ENCODE measurements at places on chromosomes 12 and 14.

DNA sequence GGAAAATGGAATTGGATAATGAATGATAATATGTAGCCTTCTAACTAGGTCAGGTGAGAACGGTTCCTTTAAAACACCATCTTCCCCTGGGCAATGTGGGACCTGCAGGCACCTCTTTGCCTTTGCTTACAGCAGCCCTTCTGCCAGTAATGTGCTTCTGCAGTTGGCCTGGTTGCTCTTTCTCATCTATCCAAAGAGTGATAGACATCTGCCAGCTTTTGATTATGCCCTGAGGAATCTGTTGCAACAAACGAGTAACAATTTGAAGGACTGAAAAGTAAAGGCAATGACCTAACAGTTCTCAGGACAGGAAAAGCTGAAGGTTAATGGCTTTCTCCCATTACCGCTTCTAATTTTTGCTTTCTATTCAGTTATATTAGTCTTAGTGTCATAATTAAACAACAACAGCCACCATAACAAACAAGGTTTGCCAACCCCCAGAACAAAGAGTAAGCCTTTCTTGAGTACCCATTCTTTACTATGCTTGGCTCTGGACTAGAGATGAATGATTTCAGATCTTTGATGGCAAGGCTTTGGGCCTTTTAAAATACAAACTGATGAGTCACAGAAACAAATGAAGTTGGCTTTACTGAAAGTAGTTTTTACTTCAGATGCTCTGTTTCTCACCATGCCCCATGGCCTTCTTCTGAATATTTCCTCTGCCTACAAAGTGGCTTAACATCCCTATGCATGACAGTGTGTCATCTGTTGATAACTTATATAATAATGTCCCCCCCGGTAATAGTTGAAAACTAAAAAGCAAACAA, 76.1 kb upstream of the KRR1 start:
- DNase-seq, result no peak

DNA sequence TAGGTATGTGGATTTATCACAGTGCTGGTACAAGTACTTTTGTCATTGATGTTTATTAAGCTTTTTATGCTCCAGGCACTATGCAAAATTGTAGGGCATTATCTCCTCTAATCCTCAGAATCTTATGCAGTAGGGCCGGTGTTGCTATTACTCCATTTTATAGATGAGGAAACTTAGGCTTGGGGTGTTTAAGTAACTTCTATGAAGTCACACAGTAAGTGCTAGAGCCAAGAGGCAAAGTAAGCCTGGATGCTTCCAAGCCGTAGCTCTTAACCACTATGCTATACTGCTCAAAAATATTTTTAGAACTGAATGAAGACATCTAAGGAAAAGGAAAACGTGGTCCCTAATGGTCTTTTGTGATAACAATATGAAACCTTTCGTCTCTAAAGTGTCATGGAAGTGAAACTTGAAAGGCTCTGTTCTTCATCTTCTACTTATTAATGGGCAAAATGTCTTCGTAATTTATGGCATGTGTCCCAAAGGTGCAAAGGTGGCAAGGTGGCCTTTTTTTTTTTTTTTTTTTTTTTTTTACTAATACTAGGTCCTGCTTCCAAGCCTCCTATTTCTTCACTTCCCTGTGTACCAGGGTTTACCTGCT, 85.2 kb downstream of the ETV6 start:
- DNase-seq, result no peak

- no peak for DNase-seq
These were observed 399.0 kb downstream of the NAV3 start for GRCh38 chr12:78229591-78230101.

DNA sequence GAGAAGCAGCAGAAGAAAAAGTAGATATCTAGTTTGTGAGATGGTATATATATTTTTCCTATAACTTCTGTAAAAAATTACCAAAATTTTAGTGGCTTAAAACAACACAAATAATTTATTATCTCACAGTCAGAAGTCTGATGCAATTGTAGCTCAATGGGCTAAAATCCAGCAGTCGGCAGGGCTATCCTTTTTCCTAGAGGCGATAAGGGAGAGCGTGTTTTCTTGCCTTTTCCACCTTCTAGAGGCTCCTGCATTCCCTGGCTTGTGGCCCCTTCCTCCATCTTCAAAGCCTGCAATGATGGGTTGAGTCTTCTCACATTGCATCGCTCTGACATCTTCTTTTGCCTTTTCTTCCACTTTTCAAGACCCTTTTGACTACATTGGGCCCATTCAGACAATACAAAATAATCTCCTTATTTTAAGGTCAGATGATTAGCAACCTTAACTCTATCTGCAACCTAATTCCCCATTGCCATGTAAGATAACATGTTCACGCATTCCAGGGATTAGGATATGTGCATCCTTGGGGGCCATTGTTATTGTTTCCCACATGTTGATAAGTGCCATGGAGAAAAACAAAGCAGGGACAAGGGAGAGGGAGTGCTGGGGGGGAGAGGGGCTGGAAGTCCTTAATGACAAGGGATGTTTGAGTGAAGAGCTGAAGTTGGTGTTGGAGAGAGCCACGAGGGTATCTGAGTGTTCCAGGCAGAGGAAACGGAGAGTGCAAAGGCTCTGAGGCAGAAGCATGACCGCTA, 13.8 kb upstream of the DDX47 start:
- DNase-seq, result no peak

- DNase-seq, result no peak
These were observed 166.9 kb upstream of the CCND2 start for GRCh38 chr12:4106621-4107020.

DNA sequence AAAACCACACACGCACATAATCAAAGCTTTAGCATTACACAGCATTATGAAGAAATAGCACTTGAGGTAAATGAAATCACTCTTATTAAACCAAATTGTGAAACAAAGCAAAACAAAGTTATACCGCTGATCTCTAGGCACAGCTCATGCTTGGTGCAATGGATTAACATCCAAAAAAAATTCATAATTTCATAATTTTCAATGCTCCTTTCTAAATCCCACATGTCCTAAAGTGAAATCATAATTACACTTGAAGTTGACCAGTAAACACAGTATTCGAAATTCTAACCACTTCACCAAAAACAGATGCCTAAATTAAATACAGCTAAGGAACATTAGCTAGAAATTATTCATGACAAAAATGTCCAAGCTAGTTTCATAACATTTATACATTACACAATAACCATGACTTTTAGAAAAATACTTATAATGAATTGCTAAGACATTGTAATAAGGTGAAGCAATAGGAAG, 1.5 kb downstream of the MLH3 start:
- no peak for DNase-seq

GRCh38 chr14:88698651-88699050, 94.1 kb downstream of the EML5 start:
- no peak for DNase-seq

DNA sequence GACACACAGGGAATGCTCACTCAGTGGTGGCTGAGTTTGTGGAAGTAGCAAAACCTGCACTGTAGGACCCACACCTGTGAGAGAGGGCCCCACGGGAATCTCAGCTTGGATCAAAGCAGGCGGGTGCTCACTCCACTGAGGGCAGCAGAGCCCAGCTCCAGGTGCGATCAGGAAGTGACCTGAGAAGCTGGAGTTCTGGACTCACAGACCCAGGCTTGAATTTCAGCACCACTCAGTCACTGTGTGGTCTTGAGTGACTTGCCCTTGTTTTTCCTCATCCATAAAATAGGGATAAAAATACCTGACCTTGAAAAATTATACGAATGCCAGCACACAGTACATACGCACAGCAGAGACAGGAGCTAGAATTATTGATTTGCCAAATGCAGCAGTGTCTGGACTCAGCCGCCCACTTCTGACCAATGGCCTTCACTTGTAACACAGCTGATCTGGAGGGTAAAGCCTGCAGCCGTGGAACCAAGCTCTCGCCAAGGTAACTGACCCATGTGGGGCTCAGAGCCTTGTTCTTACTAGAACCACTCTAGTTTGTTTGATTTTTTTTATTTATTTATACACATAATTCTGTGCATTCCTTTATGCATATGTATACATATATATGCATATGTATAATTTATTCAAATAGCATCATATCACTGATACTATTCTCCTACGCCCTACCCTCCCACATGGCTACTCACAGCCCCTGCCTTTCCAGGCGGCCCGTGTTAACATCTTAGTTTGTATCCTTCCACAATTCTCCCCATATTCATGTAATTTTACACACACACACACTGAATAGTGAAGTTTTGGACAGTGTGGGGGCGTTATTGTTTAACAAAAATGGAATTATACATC, 53.9 kb downstream of the DPF3 start:
- DNase-seq, result no peak

GRCh38 chr12:47725091-47725772, at the start of gene ENDOU:
Gene ENDOU, minus strand, starts transcription at chr12:47725490. Its CDS starts 77 bp downstream, at chr12:47725413.
- no peak for DNase-seq

DNA sequence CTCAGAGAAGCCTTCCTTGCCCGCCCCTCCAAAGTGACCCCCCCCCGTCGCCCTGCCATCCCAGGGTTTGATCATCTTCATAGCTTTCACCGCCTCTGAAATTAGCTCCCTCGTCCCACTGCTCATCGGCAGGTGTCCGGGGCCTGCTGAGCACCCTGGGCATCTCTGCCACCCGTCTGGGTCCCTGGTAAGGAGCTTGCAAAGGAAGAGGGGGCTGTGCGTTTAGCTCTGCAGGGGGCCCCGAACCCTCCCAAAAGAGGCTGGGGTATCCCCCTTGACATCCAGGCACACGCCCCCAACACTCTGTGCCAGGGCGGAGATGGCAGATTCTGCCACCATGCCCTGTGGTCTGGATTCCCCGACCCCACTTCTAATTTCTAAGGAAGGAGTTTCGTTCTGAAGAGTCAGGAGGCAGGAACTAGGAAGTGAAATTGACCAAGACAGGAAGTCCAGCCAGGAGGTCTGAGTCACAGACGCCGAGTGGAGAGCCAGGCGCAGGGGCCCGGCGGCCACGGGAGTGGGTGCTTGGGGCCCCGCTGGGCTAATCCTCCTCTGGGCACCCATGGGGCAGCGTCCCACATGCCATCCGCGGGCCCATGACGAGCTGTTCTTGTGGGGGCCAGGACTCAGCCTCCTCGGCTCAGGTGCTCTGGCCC, 95.7 kb downstream of the RFLNA start:
- peak; percentile 57 for DNase-seq

DNA sequence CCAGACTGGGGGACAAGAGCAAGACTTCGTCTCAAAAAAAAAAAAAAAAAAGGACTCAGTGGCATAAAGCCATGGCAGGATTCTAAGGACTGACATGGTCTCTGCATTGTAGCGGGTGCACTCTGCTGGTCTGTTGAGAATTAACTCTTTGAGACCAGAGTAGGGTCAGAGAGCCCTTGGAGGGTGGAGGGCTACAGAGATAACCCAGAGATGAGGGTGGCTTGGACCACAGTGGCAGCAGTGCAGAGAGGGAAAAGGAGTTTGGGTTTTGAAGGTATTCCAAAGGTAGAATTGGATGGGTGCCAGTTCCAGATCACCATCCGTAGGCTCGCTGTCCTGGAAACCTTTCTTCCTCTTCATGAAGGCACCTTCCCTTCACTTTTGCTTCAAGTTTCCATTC, 14.3 kb upstream of the DYNC1H1 start:
- DNase-seq, result no peak

GRCh38 chr14:95003099-95003960, 154.0 kb downstream of the DICER1 start:
- DNase-seq, result no peak

DNA sequence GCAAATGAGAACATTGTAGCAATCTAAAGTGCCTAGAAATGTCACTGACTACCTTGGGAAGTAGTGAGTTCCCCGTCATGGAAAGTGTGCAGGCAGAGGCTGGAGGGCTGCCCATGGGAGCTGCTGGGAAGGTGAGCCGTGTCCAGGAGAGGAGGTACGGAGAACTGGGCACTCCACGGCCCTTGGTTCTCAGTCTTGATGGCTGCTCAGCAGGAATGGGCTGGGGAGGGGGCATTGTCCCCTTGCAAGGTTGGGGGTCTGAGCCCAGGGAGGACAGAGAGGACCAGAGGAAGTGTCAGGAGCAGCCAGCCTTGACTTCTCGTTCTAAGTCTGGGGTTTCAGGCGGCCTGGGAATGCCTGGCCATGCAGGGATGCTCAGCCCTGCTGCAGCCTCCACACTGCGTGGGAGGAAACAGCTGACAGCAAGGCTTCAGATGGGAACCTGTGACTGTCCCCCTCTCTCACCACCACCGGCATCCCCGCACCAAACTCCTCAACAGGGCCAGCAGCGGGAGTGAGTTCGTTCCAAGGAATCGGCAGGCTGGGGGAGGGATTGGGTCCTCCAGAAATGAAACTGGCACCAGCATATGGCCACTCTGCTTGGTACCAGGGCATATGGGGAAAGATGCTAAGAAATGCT, 140.2 kb downstream of the BCL11B start:
- no peak for DNase-seq

GRCh38 chr14:69363055-69363454, 35.0 kb downstream of the ERH start:
- DNase-seq, result no peak

DNA sequence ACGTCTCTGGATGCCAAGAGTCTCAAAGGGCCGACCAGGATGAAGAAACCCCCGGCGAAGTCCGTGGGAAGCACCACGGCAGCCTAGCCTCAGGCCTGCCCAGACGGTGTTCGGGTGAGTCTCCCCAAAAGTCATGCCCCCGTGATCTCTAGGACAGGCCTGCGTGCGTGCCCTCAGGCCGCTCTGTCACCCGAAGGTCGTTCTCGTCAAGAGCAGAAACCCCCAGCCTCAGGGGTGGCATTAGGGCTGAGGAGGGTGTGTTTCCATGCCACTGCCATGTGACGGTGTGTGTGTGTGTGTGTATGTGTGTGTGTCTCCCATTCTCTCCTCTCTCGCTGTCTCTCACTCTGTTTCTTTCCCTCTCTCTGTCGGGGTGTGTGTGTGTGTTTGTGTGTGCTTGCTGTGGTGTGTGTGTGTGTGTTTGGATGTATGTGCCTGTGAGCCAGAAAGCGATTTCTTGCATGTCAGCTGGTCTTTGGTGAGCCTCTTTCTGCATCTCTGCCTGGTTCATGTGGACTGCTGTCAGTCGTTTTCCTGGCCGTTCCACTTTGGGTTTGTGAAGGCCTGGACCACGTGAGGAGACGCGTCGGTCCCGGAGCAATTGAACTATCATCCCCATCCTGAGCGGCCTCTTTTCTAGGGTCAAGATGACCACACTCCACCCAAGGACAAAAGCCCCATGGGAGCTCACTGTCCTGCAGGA, 772.5 kb upstream of the ALG10B start:
- no peak for DNase-seq

GRCh38 chr14:53032838-53033390, 82.1 kb upstream of the FERMT2 start:
- DNase-seq, result no peak

Measured in CD4-positive, alpha-beta T cell treated with Interferon gamma for 1 hour (primary cell).